ENCODE measurements at places on chromosomes 6 and 20.

DNA sequence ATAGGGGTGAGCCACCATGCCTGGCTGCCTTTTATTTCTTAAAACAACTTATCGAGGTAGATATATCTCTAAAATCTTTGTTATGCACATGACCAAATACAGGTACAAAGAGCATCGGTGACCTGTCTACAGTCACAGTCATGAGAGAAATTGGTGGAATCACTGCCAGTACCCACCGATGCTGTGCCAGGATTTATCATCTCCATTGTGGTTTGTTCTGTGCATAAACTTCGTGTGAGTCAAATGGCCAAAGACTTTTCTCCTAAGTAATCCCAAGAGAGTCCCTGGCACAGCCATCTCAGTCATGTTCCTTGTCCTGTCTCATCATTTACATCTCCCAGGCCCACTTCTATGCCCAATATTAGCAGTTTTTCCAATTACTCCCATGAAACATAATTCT, 9.0 kb downstream of the GSTA3 start:
- DNase-seq = no peak

GRCh38 chr6:43862925-43863324, 92.9 kb downstream of the VEGFA start:
- no peak for DNase-seq

DNA sequence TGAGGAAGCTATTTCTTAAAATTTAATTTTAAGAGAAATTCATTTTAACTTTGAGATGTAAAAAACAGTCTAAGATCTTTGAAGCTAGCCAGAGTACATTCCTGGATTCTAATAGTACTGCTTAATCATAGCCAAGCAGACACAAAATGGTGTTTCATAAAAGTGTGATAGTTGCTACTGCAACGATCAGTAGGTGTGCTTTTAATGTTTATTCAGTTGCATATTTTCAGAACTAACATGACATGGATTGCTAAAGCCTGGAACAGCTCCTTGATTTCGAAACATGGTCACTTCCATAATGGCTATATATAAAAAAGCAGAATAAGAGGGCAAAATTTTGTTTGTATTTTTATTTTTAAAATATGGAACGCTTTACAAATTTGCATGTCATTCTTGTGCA, 35.5 kb downstream of the SESN1 start:
- DNase-seq = no peak

- DNase-seq = peak; percentile 91
Measured at GRCh38 chr6:25992413-25993340, 30.1 kb downstream of the TRIM38 start.

DNA sequence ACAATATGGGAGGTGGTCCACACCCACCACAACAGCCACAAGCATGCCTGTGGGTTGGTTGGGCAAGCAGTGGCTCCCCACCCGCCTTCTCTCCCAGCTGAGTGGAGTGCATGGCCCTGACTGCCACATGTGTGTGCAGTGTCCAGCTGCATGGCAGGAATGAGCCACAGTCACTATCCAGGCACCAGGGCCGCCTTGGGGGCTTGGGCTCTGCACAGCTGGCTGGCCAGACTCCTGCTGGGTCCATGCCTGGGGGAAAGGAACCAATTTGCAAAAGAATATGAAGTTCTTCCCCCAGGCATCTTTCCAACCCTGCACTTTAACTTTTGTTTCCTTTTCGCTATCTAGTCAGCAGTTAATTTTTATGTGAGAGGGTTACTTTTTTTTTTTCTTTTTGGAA, 11.6 kb upstream of the ASCC3 start:
- DNase-seq = no peak

DNA sequence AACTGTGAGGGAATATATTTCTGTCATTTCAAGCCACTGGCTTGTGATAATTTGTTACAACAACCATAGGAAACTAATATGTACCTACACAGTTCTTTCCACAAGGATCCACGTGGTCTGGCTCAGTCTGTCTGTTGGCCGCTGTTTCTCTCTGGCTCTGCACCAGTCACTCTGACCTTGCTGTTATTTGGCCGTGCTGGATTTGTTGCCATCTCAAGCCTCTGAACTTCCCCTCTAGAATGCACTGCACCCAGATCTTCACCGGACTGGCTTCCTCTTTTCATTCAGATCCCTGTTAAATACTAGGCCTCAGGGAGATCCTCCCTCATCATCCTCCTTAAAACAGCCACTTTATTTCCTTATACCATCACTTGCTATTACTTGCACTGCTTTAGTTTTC, 446.8 kb downstream of the TFAP2B start:
- DNase-seq = no peak

GRCh38 chr6:1255636-1256365, 56.1 kb upstream of the FOXQ1 start:
- no peak for DNase-seq

- DNase-seq = peak; percentile 12
Measured at GRCh38 chr6:31712296-31712695, 2.9 kb upstream of the LY6G6D start.

DNA sequence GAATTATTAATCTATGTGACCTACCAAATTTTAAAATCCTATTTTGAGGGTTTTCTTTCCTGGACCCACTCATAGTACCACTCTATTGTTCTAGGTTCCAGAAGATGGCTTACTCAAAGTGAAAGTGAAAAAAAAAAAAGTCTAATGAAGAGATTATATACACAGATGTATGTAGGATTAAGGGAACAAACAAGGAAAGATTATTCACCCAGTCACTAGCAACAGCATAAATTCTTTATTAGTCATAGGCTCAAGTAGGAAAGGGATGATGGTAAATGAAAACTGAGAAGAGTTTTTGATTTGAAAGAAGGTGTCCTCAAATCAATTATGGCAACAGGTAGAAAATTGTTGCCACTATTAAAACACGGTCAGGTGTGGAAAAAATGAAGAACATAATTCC, 923.7 kb downstream of the TBC1D32 start:
- DNase-seq = no peak

DNA sequence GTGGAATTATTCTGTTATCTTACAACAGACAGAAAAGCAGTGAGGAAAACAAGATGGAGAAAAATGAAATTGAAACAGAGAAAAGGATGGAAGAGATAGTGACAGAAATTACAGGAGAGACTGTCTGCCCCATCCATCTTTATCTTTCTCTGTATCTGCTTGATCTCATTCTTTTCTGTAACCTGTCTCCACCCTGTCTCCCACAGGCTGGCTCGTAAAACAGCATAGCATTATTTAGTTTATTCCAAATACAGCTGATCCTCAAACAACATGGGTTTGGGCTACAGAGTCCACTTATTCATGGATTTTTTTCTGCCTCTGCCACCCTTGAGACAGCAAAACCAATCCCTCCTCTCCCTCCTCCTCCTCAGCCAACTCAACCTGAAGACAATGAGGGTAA, 482.3 kb upstream of the JARID2 start:
- no peak for DNase-seq

DNA sequence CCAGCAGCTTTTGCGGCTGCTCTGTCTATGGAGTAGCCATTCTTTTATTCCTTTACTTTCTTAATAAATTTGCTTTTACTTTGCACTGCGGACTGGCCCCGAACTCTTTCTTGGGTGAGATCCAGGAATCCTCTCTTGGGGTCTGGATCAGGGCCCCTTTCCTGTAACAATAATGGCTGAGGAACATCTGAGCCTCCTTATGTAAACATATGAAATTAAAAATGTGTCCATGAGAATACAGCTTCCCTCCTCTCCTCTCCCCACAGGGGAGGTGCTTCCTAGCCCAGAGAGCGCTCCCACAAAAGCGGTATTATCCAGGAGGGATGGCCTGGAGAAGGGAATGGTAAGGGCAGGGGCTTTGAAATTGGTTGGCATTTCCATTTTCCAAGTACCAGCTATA, 81.1 kb downstream of the PSMG4 start:
- no peak for DNase-seq

DNA sequence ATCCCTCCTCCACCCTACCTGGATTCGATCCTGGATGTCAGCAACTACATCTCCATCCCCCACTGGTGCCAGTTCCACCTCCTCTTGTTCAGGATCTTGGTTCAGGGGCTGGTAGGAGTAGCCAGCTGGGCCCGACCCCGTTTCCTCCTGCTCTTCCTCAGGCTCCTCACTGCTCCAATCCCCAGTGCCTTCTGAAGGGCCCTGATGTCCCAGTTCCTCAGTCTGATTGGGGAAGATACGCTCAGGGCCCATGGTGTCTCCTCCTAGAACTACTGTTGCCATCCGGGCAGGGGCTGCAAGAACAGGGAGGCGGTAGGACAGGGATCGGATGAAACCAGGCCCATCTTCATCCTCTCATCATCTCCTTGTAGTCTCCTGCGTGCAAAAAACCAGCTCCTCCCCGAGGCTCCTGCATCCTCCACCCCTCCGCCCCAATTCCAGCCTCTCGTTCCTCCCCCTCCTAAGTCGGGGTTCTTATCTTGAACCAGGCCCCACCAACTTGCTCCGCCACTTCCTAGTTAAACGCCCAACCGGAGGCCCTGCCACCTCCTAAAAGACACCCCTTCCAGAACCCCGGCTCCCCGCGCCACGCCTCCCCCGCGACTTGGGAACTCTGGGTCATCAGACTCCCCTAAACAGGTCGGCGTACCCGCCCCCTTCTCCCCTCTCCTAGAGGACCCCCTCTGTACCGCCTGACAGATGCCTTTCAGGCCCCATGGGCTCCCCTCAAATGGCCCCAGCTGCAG, 476 bp downstream of the MEA1 start:
- DNase-seq = no peak

DNA sequence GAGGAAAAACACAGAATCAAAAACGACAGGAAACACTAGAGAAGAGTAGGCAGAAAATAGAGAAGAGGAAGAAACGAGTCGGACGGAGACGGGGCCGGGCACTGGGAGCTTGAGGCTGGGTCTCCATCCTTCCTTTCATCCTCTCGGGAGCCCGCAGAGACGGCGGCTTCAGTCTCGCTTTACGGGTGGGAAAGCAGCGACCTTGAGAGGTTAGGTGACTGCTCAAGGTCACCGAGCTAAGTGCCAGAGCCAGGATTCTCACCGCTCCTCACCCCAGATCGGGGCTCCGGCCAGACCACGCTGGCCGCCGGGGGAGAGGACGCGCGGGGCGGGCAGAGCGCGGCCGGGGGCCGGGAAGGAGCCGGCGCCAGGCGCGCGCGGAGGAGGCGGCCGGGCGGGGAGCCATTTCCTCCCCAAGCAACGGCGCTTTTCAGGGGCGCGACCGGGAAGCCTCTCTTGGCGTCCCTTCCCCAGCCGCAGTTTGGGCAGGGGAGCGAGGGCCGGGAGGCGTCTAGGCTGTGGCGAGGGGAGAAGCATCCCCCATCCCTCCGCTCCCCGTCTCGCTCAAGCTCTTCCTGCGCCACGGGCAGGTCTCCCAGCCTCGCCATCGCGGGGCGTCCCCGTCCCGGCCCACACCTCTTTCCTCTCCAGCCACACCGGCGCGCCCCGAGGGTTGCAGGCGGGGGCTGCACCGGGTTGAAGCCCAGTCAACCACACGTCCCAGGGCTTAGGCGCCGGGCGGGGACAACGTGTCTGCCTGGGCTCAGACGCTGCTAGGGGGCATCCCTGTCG, 24.1 kb upstream of the MAP3K7 start:
- no peak for DNase-seq

GRCh38 chr6:132354517-132355167, 46.6 kb downstream of the MOXD1 start:
- peak; percentile 22 for DNase-seq

Data from stimulated activated naive CD4-positive, alpha-beta T cell (primary cell).